ENCODE measurements at places on chromosomes 13 and 19. TPM values are rescaled to one million over a fixed set of nuclear protein-coding genes. Genes with fewer than 3 reads are reported as not detected.

PRSS57 gene
- total RNA-seq, result not detected

C3 gene
- 0.81 TPM for total RNA-seq

GRAMD1A gene
- total RNA-seq, result 117 TPM

ZSCAN18 gene
- 26.1 TPM for total RNA-seq

HOOK2 gene
- total RNA-seq, result 14.9 TPM

ZNF878 gene
- 0.38 TPM for total RNA-seq

- no peak overlapping the region for H3K4me3 ChIP-seq
- peaks cover 14% of the 10 kb centered on the region for H3K27me3 ChIP-seq
- H3K4me1 ChIP-seq, result no peaks in the 10 kb centered on the region
- H3K36me3 ChIP-seq, result no peaks in the 10 kb centered on the region
These were observed 85.0 kb upstream of the OBI1 start for GRCh38 chr13:78743973-78744372.

- no peak for DNase-seq
- H3K36me3 ChIP-seq, result no peaks in the 10 kb centered on the region
- H3K27ac ChIP-seq, result no peak overlapping the region
- H3K4me1 ChIP-seq, result no peaks in the 10 kb centered on the region
These were observed 158.9 kb downstream of the CACNA1A start for GRCh38 chr19:13347367-13347766.

GRCh38 chr13:82688400-82688994 lies 1193.8 kb downstream of the SLITRK1 start:
- H3K36me3 ChIP-seq, result no peaks in the 10 kb centered on the region
- no peak for DNase-seq
- H3K27ac ChIP-seq, result no peak overlapping the region
- H3K4me3 ChIP-seq, result peak overlapping the region; percentile 52
- no peaks in the 10 kb centered on the region for H3K27me3 ChIP-seq
- peaks cover 22% of the 10 kb centered on the region for H3K4me1 ChIP-seq

- peak; percentile 37 for DNase-seq
- peaks cover 59% of the 10 kb centered on the region for H3K4me1 ChIP-seq
- H3K4me3 ChIP-seq, result peak within 1 kb of the TSS; percentile 91
- no peaks in the 10 kb centered on the region for H3K27me3 ChIP-seq
- peak within 1 kb of the TSS; percentile 91 for H3K27ac ChIP-seq
These were observed at the start of gene USP12 for GRCh38 chr13:27171244-27171826. TSS of gene USP12 (minus strand) at chr13:27171811. CDS start at chr13:27171639, 172 bp downstream.

DNA sequence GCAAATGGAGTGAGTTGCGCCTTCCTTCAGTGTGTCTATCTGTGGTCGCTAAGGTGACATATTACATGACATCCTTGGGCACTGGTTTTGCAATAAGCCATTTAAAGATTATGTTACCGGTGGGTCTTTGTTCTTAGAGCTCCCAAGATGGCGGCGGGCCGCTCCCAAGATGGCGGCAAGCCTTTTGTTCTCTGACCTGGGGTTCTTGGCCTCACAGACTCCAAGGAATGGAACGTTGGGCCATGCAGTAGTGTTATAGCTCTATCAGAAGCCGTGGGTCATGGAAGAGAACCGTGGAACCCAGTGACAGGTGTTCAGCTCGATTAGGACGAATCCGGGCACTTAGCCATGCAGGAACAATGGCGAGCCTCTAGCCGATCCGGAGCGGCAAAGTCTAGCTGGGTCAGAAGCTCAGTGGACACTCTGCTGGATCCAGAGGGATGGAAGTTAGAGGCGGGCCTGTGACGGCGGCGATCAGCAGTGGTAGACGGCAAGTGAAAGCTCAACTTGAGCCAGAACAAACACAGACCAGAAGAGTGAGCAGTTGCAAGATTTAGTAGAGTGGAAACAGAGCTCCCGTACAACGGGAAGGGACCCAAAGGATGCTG lies 188.6 kb downstream of the TEX29 start:
- peaks cover 8% of the 10 kb centered on the region for H3K27me3 ChIP-seq
- no peaks in the 10 kb centered on the region for H3K4me1 ChIP-seq
- no peaks in the 10 kb centered on the region for H3K36me3 ChIP-seq
- H3K27ac ChIP-seq, result no peak overlapping the region
- no peak for DNase-seq

- H3K36me3 ChIP-seq, result peaks cover 32% of the 10 kb centered on the region
- H3K4me1 ChIP-seq, result peaks cover 57% of the 10 kb centered on the region
- peak; percentile 70 for DNase-seq
- H3K27ac ChIP-seq, result peak overlapping the region; percentile 98
These were observed 1.2 kb downstream of the LSM4 start for GRCh38 chr19:18321734-18322102.

- H3K27ac ChIP-seq, result no peak overlapping the region
- no peak for DNase-seq
- no peaks in the 10 kb centered on the region for H3K27me3 ChIP-seq
- peaks cover 8% of the 10 kb centered on the region for H3K4me1 ChIP-seq
- H3K36me3 ChIP-seq, result peaks cover 14% of the 10 kb centered on the region
These were observed 154.4 kb downstream of the GGACT start for GRCh38 chr13:100434010-100434763.

- H3K4me3 ChIP-seq, result peak overlapping the region; percentile 77
- peak; percentile 94 for DNase-seq
These were observed 277.8 kb downstream of the FOXO1 start for GRCh38 chr13:40388617-40389016.

GRCh38 chr13:35198613-35199200 lies 256.6 kb downstream of the NBEA start:
- no peak overlapping the region for H3K27ac ChIP-seq
- H3K4me3 ChIP-seq, result no peak overlapping the region
- no peaks in the 10 kb centered on the region for H3K27me3 ChIP-seq
- H3K4me1 ChIP-seq, result no peaks in the 10 kb centered on the region
- DNase-seq, result no peak

DNA sequence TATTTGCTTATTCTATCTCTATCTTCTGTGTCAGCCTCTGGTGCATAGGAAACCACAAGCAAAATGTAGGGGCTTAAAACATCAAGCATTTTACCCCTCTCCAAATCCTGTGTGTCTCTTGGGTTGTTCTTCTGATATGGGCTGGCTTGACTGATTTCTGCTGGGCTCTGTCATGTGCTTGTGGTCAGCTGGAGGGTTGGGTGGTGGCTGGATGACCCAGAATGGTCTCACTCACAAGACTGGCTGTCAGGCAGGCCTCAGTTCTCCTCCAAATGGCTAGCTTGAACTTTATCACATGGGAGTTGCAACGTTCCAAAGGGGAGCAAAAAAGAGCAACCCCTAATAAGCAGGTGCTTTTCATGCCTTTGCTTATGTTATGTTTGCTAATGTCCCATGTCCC lies 9.6 kb upstream of the LYPD5 start:
- H3K27ac ChIP-seq, result no peak overlapping the region
- DNase-seq, result no peak
- H3K4me3 ChIP-seq, result no peak overlapping the region
- H3K36me3 ChIP-seq, result no peaks in the 10 kb centered on the region

DNA sequence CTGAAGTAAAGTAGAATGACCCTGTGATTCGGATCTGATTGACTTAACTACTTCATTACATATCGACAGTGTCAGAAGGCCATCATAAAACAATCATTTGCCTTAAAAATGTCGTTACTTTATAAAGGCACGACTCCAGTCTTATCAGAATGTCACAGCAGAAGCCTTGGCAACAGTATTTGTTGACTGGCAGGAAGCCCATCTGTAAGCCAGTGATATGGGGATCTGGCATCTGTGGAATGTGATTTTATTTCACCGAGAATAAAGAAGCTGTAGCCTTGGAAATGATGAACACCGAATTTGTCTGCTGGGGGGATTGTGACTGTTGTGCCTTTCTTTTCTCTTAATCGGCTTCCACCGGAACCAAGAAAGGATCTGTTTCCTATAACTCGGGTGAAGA lies 362.5 kb downstream of the TDRD3 start:
- no peak for DNase-seq
- no peak overlapping the region for H3K4me3 ChIP-seq
- no peak overlapping the region for H3K27ac ChIP-seq
- H3K4me1 ChIP-seq, result no peaks in the 10 kb centered on the region
- no peaks in the 10 kb centered on the region for H3K27me3 ChIP-seq

All from activated naive CD4-positive, alpha-beta T cell treated with anti-CD3 and anti-CD28 coated beads for 36 hours (primary cell).